Stimulated activated CD8-positive, alpha-beta memory T cell treated with anti-CD3 and anti-CD28 coated beads, Interleukin-4, amount 100 ng/mL, for 4 hours (primary cell): ENCODE measurements at places on chromosomes 11 and 22.
A peak's percentile ranks its signal among the peaks of the same experiment; 100 is the strongest.

- no peak for DNase-seq
Measured at GRCh38 chr11:82533628-82534327, 199.9 kb downstream of the FAM181B start.

GRCh38 chr22:43884600-43885318 is 7.1 kb downstream of the PNPLA5 start:
- no peak for DNase-seq

DNA sequence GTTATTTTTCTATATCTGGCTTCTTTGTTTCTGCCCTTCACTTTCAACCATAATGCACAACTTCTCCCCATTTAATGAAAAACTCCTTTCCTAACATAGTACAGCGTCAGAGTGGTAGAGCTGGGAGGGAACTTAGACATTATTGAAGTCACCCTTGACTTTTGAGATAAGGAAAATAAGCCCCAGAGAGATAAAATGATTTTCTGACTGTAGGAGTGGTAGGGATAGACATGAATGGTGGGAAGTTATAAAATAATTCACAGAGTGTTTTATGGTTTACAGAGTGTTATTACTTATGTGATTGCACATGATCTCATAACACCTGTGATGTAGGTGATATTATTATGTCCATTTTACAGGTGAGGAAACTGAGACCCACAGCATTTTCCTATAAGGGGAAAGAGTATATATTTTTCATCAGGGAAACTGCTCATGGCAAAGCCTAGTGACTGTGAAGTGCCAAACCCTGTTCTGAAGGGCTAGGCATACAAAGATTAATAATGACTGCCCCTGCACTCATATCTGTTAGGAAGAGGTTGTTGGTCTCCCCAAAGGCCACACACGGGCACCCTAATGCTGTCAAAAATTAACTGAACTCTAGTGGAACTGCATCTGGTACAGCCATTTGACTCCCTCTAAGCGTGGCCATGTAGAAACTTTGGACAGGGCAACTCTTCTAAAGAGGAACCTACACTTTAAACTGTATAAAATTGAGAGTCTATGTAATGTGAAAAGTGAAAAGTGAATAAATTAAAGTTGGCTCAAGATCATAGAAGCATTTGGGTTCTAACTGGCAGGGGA is 61.1 kb upstream of the PICALM start:
- DNase-seq = no peak

DNA sequence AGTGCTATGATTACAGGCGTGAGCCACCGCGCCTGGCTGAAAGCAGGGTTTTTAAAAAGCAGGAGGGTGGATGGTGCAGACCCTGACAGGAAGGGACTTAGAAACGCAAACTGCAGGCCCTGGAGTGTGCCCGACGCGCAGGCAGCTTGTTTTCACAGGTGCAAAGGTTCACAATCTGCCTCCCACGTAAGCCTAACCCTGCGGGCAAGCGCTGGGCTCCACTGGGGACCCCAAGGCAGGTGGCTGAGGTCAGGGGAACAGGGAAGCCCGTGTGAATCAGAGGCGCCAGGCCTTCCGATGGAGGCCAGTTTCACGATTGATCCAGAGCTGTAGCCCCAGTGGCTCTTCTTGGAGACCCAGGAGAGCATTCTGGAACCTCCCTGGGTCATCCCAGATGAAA is 256.3 kb downstream of the BRD1 start:
- DNase-seq = no peak

DNA sequence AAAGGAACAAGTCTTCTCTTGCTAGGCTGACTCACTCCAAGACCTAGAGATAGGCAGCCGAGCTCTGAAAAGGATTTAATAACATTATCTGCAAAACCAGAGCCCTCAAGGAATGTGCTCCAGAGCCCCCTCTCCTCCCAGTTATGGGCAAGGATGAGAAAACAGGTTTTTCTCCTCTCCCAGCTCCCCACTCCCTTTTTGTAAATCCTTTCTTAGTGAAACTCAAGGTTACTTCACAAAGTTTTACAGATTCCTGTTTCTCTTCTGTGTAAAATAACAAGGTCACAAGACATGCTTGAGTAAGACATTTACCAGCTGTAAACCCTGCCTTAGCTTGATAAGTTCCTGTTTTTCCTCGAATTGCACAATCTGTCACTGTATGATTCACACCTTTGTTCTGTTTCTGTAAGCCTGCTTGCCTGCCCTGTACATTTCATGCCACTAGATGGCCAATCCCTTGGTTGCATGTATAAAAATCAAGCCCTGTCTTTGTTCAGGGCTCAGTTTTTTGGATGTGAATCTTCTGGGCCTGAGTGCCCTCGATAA is 489.4 kb downstream of the KCNA4 start:
- no peak for DNase-seq

- DNase-seq = no peak
Measured at GRCh38 chr11:10067629-10068300, 226.3 kb downstream of the SBF2 start.

GRCh38 chr11:36265793-36266628 is 23.2 kb downstream of the COMMD9 start:
- DNase-seq = peak; percentile 3

GRCh38 chr22:22450343-22450839 is 58.2 kb downstream of the ZNF280B start:
- DNase-seq = no peak
